ENCODE measurements at places on chromosomes 5 and 9.

DNA sequence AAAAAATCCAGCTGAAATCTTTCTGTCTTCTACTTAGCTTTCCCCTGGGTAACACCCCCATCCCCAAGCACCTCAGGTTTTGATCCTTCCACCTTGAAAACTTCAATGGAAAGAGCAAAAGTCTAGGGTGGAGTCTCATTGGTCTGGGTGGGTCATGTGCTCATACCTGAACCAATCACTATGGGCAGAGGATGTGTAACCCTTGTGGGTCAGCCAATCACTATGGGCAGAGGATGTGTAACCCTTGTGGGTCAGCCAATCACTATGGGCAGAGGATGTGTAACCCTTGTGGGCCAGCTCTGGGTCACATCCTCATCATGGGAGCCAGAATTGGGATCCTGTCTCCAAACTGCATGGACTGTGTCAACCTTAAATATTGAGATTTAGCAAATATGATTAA lies 18.5 kb downstream of the NAIF1 start:
- DNase-seq = no peak

DNA sequence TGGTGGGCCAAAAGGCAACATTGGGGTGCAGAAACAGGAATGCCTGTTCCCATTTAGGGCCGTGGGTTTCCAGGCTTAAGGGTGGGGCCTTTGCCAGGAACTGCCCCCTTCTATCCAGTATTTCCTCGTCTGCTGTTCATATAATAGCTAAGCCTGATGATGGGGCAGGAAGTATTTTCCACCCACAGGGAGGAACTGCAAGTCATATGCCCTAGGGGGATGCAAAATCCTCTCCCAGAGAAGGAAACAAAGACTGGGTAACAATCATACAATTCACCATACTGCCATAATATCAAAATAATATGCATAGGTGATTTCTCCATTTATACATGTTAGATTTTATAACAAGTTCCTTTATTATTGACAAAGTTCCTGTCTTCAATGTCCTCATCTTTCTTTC lies 20.5 kb upstream of the RPS23 start:
- no peak for DNase-seq

GRCh38 chr5:78610163-78610583 lies 38.4 kb downstream of the LHFPL2 start:
- no peak for DNase-seq

DNA sequence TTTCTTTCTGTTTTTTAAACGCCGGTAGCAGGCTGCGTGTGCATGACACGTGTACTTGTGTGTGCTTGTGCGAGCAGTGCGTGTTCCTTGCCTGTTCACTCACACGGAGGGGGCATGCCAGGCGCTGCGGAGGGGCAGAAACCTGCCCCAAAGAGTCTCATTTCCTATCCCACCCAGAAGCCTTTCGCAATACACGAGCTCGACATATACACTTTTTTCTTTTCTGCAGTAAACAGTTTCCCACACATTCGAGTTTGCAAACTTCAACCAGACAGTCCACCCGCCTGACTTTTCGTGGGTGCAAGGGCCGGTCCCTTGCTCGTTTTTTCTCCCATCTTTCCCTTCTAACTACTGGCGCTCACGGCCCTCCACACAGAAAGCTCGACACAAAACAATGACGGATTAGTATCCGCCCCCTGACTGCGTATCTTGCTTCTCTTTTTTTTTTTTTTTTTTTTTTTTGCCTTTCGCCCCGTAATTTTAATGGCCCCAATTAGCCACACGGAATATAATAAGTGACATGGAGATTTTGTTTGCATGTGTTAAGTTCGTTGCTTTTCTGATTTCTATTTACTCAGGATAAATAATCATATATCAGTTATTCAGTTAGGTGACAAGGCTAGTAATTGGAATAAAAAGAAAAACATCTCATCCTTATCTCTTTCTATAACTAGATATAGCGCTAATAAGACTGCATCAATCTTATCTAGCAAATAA lies 5.3 kb upstream of the OTP start:
- no peak for DNase-seq

DNA sequence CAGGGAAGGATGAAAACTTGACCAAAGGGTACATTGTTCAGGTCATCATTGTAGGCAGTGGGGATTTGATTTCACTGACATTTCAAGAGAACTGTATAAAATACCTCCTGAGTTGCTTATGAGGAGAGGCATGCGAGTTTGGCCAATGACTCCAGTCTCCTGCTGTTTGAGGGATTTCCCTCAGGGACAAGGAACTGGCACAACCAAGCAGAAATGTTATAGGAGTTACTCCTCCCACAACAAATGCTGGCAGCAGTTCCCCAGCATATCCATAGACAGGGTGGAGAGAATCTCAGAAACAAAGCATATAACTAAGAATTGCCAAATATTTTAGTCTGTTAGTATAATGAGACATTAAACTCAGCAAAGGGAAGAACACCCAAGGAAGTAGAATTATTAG lies 47.2 kb upstream of the FBXL7 start:
- no peak for DNase-seq

- no peak for DNase-seq
Observed at GRCh38 chr5:79032031-79032695, 37.3 kb downstream of the DMGDH start.

DNA sequence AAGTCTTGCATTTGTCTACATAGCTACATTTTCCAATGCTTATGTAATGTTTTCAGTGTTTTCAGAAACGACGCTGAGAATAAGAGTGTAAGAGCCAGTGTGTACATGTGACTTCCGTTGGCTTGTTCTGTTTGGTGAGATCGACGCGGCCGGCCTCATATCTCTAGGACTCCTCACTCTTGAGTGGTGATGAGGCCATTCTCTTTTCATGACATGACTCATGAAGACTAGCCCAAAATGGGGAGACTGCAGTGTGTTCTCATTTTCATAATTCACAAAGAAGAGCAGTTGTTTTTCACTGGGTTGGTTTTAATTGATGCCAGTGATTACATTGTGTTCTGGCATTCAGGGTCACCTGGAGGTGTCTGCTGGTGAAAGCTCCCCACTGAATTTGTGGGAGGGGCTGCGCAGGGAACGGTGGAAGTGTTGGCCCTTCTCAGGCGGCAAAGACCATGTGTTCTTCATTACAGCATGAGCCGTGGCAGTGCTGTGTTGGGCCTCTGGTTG lies 131.5 kb upstream of the OTULINL start:
- DNase-seq = no peak

Measured in hypothalamus (tissue), 51 donors.